ENCODE measurements at places on chromosomes 7 and 10. TPM values are rescaled to one million over a fixed set of nuclear protein-coding genes. Genes with fewer than 3 reads are reported as not detected.

The RASA4B gene
- 18.5 TPM for polyA plus RNA-seq

- no peaks in the 10 kb centered on the region for H3K36me3 ChIP-seq
- no peak overlapping the region for H3K27ac ChIP-seq
- no peaks in the 10 kb centered on the region for H3K4me1 ChIP-seq
- no peak overlapping the region for H3K4me3 ChIP-seq
- no peak for DNase-seq
These were observed 45.1 kb downstream of the CYP2C9 start for GRCh38 chr10:94983555-94983954.

The NRP1 gene
- 4.8 TPM for polyA plus RNA-seq

The FAM171A1 gene
- polyA plus RNA-seq = 9.1 TPM

The MMP21 gene
- polyA plus RNA-seq = 0.09 TPM

GRCh38 chr10:71590781-71591350 is 128.7 kb downstream of the C10orf105 start:
- H3K4me3 ChIP-seq = no peak overlapping the region
- H3K27ac ChIP-seq = no peak overlapping the region
- H3K36me3 ChIP-seq = no peaks in the 10 kb centered on the region
- no peaks in the 10 kb centered on the region for H3K27me3 ChIP-seq
- no peaks in the 10 kb centered on the region for H3K4me1 ChIP-seq

- no peak overlapping the region for H3K27ac ChIP-seq
- DNase-seq = no peak
- peaks cover 24% of the 10 kb centered on the region for H3K4me1 ChIP-seq
- no peak overlapping the region for H3K4me3 ChIP-seq
- H3K27me3 ChIP-seq = no peaks in the 10 kb centered on the region
These were observed 9.6 kb upstream of the JAZF1 start for GRCh38 chr7:28190077-28190710.

Measured in spleen (tissue), 13 donors.